ENCODE measurements at places on chromosomes 12 and 14.

DNA sequence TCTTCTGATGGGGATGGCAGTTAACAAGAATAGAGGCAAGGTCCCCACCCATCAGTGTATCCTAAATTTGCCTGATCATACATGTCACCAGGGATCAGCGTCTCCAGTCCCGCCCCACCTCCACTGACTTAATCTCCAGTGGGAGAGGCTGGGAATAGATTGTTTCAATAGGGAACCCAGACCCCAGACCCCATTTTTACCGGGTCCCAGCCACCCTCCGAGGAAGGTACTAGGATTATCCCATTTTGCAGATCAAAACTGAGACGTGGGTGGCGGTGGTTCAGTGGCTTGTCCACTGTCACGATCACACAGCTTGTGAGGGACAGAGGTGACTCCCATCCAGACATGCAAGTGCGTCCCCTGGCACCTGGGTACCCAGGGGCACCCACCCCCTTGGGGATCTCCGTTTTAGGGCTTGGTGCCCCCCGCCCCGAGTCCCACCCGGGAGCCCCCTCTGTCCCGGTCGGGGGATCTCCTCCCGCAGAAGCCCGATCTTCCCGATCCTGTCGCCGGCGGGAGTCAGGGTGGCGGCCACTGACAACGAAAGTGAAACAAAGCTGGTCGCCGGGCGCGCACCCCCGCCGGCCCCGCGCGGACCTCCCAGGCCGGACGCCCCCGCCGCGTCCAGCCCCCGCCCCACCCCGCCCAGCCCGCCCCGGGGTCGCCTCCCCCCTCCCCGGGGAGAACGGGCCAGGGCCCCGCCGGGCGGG lies 523 bp downstream of the WSB2 start:
- no peaks in the 10 kb centered on the region for H3K27me3 ChIP-seq
- peak overlapping the region; percentile 85 for H3K4me3 ChIP-seq
- no peaks in the 10 kb centered on the region for H3K36me3 ChIP-seq
- peaks cover 13% of the 10 kb centered on the region for H3K4me1 ChIP-seq
- peak overlapping the region; percentile 100 for H3K27ac ChIP-seq

GRCh38 chr12:979349-979748 lies 11.7 kb upstream of the ERC1 start:
- no peak for DNase-seq
- no peak overlapping the region for H3K27ac ChIP-seq
- no peak overlapping the region for H3K4me3 ChIP-seq
- H3K36me3 ChIP-seq: no peaks in the 10 kb centered on the region

DNA sequence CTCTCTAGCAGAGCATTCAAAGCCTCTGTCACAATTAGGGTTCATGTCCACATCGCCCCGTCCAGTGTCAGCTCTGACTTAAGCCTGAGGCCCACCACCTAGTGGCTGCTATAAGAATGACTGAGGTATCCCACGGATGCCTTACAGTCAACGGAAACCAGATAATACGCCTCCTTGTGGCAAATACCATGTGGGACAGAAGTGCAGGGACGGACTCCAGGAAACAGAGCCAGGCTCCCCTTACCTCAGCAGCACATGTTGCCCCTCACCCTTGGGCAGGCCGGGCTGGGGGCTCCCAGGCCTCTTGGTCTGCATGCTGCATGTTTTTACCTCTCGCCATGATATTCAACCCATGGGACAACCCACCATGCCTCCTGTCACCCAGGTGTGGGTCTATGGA lies 86.3 kb downstream of the VWF start:
- H3K27me3 ChIP-seq: no peaks in the 10 kb centered on the region
- H3K4me3 ChIP-seq: no peak overlapping the region
- no peak overlapping the region for H3K27ac ChIP-seq
- no peak for DNase-seq
- H3K4me1 ChIP-seq: no peaks in the 10 kb centered on the region

DNA sequence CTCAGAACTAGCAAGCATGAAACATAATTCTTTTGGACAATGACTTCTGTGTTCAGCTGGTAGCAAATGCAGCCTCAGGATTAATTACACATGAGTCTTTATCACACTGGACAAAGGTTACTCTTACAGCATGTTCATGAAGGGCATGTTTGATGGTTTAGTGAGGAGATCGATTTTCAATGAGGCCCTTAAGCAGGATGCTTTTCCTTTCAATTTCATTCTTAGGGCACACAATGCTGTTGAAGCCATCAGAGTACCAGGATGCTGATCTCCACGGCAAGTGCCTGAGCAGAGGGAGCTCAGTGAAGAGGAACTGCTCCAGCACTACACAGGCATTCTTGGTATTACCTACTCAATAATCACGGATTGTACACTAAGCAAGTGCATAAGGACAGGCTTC lies 542.0 kb downstream of the SNAPC1 start:
- H3K4me3 ChIP-seq: no peak overlapping the region
- no peak for DNase-seq
- H3K27me3 ChIP-seq: no peaks in the 10 kb centered on the region
- peaks cover 7% of the 10 kb centered on the region for H3K4me1 ChIP-seq
- no peaks in the 10 kb centered on the region for H3K36me3 ChIP-seq

DNA sequence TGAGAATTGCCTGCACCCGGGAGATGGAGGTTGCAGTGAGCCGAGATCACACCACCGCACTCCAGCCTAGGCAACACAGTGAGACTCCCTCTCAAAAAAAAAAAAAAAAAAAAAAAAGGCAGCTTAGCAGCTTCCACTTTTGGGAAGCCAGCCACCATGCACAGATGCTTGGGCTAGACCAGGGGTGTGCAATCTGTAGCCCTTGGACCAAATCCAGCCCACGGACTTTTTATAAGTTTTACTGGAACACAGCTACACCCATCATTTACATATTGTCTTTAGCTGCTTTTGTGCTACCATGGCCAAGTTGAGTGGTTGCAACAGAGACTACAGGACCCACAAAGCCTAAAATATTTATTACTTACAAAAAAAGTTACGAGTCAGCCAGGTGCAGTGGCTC lies 6.7 kb downstream of the CIT start:
- no peaks in the 10 kb centered on the region for H3K27me3 ChIP-seq
- H3K27ac ChIP-seq: no peak overlapping the region
- no peak overlapping the region for H3K4me3 ChIP-seq
- H3K36me3 ChIP-seq: no peaks in the 10 kb centered on the region

GRCh38 chr12:25422241-25422640 lies 130.8 kb downstream of the LMNTD1 start:
- H3K27me3 ChIP-seq: no peaks in the 10 kb centered on the region
- H3K27ac ChIP-seq: no peak overlapping the region
- no peaks in the 10 kb centered on the region for H3K4me1 ChIP-seq
- DNase-seq: no peak
- no peaks in the 10 kb centered on the region for H3K36me3 ChIP-seq

GRCh38 chr14:50059763-50060616 lies 56.4 kb downstream of the VCPKMT start:
- no peak for DNase-seq
- no peaks in the 10 kb centered on the region for H3K27me3 ChIP-seq
- H3K4me3 ChIP-seq: no peak overlapping the region
- H3K36me3 ChIP-seq: no peaks in the 10 kb centered on the region
- peaks cover 38% of the 10 kb centered on the region for H3K4me1 ChIP-seq

DNA sequence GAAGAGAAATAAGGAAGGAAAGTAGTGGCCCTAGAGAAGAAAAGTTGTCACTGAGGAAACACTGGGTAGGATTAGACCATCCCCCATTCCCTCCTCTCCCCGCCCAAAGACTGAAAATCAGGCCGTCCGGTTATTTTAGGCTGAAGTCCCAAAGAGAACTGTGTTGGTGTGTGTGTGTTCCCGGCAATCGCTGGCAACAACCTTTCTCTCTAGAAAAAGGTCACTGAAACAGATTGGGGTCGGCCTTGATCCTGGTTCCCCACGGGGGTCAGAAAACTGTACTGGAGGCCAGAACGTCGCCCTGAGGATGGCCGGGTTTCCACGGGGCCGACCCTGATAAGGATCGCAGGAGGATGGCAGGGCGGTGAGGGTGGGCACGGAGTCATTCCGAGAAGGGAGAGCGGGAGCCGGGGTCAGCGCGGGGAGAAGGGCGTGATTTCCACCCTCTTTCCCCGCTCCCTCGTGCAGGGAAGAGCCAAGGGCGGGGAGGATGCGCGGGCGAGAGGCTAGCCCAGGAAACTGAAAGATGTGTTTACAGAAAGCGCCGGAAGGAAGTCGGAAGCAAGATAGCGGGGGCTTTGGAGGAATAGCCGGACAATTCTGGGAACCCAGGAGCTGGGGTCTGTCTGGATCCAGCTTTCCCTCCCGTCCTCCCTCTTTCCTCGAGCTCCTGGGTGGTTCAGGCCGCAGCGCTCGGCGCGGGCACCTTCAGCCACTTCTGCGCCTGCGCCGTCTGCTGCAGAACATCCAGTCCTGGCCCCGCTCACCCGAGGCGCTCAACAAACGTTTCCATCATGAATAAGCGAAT lies 25.3 kb upstream of the SPTLC2 start:
- no peaks in the 10 kb centered on the region for H3K36me3 ChIP-seq
- peaks cover 19% of the 10 kb centered on the region for H3K4me1 ChIP-seq
- H3K27me3 ChIP-seq: no peaks in the 10 kb centered on the region
- DNase-seq: no peak
- H3K27ac ChIP-seq: peak overlapping the region; percentile 68

DNA sequence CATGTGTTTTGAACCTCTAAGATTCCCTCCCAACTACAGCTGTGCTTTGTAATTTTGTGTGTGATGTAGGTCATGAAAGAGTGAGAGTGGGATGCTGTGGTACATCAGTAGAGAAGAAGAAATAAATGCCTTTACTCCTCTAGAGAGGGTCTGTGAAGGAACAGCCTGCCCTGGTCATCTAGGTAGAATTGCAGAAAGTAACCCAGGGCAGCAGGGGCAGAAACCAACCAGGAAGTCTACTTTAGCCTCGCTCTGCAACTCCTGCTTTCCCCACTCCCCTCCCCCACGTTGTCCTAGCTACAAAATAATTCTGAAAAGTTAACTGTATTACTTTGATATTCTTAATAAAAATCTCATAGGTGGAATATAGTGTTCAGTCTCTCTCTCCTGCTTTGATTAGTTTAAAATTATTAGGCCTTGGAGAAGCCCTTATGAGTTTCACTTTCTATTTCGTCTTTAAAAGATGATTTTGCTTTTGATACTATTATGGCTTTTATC lies 7.5 kb downstream of the TBK1 start:
- H3K36me3 ChIP-seq: no peaks in the 10 kb centered on the region
- DNase-seq: no peak
- H3K4me3 ChIP-seq: peak overlapping the region; percentile 27

DNA sequence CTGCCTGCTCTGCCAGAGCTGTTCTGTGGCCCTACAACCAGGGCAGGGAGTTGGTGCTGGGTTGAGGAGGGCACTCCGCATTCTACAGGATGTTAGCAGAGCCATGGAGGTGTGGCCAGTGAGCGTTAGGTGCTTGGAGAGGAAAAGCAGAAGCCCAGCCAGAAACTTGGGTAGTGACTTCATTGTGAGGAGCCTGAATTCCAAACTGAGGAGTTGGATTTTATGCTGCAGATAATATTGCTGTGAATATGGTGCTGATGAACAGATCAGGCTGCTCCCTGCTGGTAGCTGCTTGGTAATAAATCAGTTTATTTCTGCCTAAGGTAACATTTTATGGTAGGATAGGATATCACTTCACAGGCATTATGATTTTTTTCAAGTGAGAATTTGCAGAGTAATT lies 7.1 kb upstream of the CCDC175 start:
- H3K27ac ChIP-seq: no peak overlapping the region
- H3K4me1 ChIP-seq: peaks cover 7% of the 10 kb centered on the region

GRCh38 chr12:132858718-132859266 lies 28.6 kb downstream of the CHFR start:
- H3K27me3 ChIP-seq: no peaks in the 10 kb centered on the region
- DNase-seq: no peak
- H3K27ac ChIP-seq: peak overlapping the region; percentile 48
- H3K4me1 ChIP-seq: no peaks in the 10 kb centered on the region

GRCh38 chr14:73428353-73428824 lies 30.0 kb downstream of the NUMB start:
- no peaks in the 10 kb centered on the region for H3K36me3 ChIP-seq
- no peak overlapping the region for H3K4me3 ChIP-seq
- H3K27me3 ChIP-seq: no peaks in the 10 kb centered on the region

GRCh38 chr12:25896981-25897380 lies 61.5 kb upstream of the RASSF8 start:
- no peak overlapping the region for H3K27ac ChIP-seq
- H3K4me1 ChIP-seq: no peaks in the 10 kb centered on the region
- no peaks in the 10 kb centered on the region for H3K27me3 ChIP-seq
- H3K4me3 ChIP-seq: no peak overlapping the region

- no peaks in the 10 kb centered on the region for H3K27me3 ChIP-seq
- peaks cover 22% of the 10 kb centered on the region for H3K36me3 ChIP-seq
- peaks cover 38% of the 10 kb centered on the region for H3K4me1 ChIP-seq
- no peak for DNase-seq
- peak overlapping the region; percentile 68 for H3K4me3 ChIP-seq
Measured at GRCh38 chr12:14802721-14803010, 612 bp downstream of the WBP11 start.

DNA sequence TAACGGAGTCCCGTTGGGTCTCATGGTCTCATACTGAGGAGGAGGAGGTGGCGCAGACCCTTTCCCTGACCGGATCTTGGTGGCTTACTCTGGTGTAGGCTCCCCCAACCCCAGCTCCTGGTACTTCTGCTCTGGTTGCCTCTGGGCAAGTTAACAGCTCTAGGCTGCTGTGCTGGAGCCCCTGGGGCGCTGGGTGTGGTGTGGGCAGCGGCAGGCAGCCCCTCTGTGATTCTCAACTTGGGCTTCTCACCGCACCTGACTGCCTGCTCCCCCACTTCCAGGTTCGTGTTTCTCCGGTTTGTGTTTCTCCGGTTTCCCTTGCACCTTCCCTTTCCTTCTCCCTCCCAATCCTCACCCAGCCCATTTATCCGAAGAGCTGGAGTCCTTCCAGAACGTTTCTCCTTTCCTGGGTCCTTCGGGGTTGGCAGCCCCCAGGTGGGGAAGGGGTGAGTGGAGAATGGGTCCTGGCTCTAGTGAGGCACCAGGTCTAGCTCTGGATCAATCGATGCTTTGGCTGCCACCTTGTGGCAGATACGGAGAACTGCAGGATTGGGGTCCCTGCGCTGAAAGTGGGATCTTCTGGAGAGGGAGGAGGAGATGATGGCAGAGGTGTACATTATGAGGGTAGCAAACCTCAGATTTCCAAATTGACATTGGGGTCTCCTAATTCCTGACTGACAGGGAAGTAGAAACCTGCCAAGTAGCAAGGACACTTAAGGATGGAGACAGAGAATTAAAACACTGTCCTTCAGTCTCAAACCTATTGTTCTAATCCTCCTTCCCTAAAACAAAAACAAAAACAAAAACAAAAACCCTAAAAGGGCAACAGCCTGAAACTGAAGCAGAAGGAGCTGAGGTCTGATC lies 8.3 kb downstream of the CISTR start:
- no peak overlapping the region for H3K27ac ChIP-seq
- peaks cover 12% of the 10 kb centered on the region for H3K27me3 ChIP-seq
- DNase-seq: no peak
- H3K4me3 ChIP-seq: no peak overlapping the region
- H3K36me3 ChIP-seq: no peaks in the 10 kb centered on the region
